ENCODE measurements at places on chromosomes 3 and 15. TPM values are rescaled to one million over a fixed set of nuclear protein-coding genes. Genes with fewer than 3 reads are reported as not detected.

Gene DPH6
- total RNA-seq: 22.3 TPM

Gene CP
- total RNA-seq: not detected

Gene CATSPER2
- total RNA-seq: 0.03 TPM

DNA sequence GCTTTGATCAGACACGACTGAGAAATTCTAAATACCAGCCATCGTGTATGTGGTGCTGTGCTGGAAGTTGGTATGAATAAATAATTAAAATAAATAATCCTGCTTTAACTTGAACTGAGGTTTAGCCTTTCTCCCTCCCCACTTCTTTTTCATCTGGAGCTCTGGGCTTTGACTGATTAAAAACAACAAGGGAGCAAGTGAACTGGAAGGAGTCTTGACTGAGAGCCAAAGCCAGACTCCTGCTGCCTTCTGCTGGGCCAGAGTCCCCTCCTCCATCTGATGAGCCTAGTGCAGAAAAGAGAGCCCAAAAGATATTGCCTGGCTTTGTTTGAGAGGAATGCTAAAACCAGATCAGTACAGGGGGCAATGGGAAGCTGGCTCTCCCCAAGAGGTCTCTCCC lies 96.0 kb downstream of the CCNL1 start:
- DNase-seq: no peak

Gene LRIG1
- total RNA-seq: 11.2 TPM

Measured in HT1080 (cell line).